ENCODE measurements at places on chromosomes 2 and 18. TPM values are rescaled to one million over a fixed set of nuclear protein-coding genes. Genes with fewer than 3 reads are reported as not detected.

Gene NTSR2
- not detected for total RNA-seq

Gene CABYR
- total RNA-seq = 2.1 TPM

Gene TTN
- total RNA-seq = 4.3 TPM

Gene GPR155
- 13.3 TPM for total RNA-seq

Gene GPR35
- total RNA-seq = 14.6 TPM

Gene SNORC
- 2.4 TPM for total RNA-seq

Gene EFEMP1
- not detected for total RNA-seq

Gene IL1B
- total RNA-seq = not detected

Gene DNAJC5G
- not detected for total RNA-seq

Gene EMX1
- not detected for total RNA-seq

Gene MRO
- total RNA-seq = not detected

Gene MAP2
- not detected for total RNA-seq

Gene LIMS4
- 0.83 TPM for total RNA-seq

Gene PHLPP1
- total RNA-seq = 8.2 TPM

Gene SLC5A7
- not detected for total RNA-seq

Gene HES6
- 5.6 TPM for total RNA-seq

Gene HRH4
- not detected for total RNA-seq

Gene CYRIA
- total RNA-seq = 0.72 TPM

Gene ATOH8
- total RNA-seq = not detected

Gene PLCD4
- 0.34 TPM for total RNA-seq

Gene NDUFB3
- 134 TPM for total RNA-seq

Gene PLCL1
- 0.69 TPM for total RNA-seq

Gene SLC4A5
- total RNA-seq = 2.0 TPM

Gene SIGLEC15
- not detected for total RNA-seq

Gene LRRTM1
- total RNA-seq = not detected

Gene RTKN
- total RNA-seq = 1.6 TPM

Gene CCDC121
- total RNA-seq = 0.43 TPM

Gene TXNDC2
- not detected for total RNA-seq

Gene SPATA3
- total RNA-seq = 0.59 TPM

Gene CRYBA2
- not detected for total RNA-seq

Gene VSNL1
- not detected for total RNA-seq
